Lung microvascular endothelial cell (primary cell): ENCODE measurements at places on chromosomes 2 and 18. TPM values are rescaled to one million over a fixed set of nuclear protein-coding genes. Genes with fewer than 3 reads are reported as not detected.

GRCh38 chr2:109529532-109530449, 84.0 kb downstream of the SEPTIN10 start:
- DNase-seq, result no peak

DNA sequence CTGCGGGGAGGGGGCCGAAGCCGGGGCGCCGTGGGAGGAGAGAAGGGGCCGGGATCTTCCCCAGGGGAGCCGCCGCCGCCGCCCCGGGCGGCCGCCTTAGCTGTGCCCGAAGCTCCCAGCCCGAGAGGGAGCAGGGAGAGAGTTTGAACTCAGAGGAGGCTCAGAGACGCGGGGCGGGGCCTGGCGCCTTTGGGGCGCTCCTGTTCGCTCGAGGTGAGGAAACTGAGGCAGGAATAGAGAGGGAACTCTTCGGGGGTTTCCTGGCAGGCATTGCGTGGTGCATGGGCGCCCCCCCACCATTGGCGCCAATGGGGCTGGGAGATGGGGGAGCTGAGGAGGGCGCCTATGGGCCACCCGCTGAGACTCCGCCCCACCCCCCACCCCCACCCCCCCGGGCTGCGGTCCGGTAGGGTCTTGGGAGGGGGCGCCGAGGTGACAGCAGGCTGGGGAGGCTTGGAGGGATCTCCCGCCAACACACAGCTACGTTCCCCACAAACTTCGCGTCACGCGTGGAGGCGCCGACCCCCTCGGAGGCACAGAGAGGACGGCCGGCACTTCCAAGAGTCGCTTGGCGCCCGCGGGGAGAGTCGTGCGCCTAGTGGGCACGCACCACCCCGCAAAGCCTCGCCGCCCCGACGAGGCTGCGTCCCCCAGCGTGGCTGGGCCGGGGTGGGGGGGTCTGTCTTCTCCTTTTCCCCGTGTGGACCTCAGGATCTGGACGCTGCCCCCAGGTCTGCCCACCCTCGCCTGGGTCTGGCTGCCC, 680 bp downstream of the CTDSP1 start:
- peak; percentile 27 for DNase-seq

- DNase-seq, result no peak
These were observed 13.8 kb downstream of the ROCK2 start for GRCh38 chr2:11330457-11331142.

- no peak for DNase-seq
These were observed 154.0 kb downstream of the ANTXR1 start for GRCh38 chr2:69166812-69167468.

Gene TCF23
- total RNA-seq, result not detected in 2 replicates

Gene DSG4
- not detected in 2 replicates for total RNA-seq

DNA sequence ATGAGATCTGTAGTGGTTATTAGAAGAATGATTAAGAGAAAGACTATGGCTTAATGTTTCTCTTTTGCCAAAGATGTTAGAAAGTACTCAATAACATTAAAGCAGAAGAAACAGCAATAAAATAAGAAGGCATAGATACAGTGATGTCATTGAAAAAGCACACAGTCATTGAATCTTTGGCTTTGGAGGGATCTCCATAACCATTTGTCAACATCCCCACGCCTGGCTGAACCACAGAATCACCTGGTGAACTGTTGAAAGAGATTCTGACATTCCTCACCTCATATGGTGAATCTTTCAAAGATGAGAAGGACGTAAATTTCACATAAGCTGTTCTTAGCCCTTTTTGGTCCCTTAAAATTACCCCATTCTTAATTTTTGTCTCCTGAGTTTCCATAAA, 324.6 kb upstream of the NRP2 start:
- no peak for DNase-seq

- DNase-seq, result no peak
These were observed 250.5 kb downstream of the TFCP2L1 start for GRCh38 chr2:121034551-121034950.

DNA sequence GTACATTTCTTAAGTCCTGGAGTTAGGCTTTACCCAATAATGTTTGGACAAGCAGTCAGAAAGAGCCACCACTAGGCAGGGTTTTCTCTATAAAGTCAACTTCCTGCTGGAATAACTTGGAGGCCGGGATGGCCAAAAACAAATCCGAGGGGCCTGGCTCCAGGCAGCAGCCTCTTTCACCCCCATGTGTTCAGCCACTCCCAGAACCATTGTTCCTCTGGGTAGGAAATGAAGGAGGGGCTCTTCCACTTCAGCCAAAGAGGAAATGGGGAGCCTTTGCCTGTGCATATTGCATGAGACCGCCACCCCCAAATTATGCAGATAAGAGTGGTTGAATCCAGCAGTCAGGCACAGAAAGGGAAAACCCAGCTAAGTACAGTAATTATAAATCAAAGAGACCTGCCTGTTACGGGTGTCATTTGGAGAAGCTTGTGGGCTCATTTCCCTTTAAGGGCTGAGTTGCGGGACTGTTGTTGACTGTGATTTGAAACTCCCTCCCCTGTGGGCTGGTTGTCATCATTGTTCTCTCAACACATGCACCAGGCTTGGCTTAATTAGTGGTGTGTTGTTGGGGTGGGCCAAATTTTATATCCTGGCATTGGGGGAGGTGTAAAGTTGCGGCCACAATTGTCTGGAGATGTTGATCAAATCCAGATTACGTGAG, 212.8 kb upstream of the SOX11 start:
- DNase-seq, result no peak

- DNase-seq, result no peak
These were observed 474 bp upstream of the CERKL start for GRCh38 chr2:181657379-181657778.

- no peak for DNase-seq
These were observed 17.7 kb upstream of the CCDC93 start for GRCh38 chr2:118031566-118031965.

DNA sequence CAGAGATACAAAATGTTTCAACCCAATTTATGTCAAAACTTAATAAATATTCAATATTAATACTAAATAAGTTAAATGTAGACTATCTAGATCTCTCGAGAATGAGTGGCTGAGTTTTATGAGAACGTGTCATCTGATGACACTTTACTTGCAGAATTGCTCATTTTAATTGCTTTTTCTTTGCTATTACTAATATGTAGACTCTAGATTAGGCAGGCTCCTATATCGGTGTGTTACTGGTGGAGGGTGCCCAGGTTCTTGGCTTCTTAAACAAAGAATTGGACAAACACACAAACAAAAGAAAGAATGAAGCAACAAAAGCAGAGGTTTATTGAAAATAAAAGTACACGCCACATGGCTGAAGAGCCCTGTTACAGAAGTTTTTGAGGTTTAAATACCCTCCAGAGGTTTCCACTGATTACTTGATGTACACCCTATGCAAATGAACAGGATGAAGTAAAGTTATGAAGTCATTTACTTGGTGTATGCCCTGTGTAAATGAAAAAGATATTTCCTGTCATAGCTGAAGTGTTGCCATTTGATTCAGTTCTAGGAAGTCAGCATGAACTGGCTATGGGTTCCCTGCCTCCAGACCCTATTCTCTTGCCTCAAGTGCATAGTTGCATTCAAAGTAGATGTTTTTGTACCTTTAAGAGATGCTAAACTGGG, 122.9 kb upstream of the ITGA4 start:
- no peak for DNase-seq

Gene MIB1
- total RNA-seq, result 29.6 and 39.3 TPM in 2 replicates

DNA sequence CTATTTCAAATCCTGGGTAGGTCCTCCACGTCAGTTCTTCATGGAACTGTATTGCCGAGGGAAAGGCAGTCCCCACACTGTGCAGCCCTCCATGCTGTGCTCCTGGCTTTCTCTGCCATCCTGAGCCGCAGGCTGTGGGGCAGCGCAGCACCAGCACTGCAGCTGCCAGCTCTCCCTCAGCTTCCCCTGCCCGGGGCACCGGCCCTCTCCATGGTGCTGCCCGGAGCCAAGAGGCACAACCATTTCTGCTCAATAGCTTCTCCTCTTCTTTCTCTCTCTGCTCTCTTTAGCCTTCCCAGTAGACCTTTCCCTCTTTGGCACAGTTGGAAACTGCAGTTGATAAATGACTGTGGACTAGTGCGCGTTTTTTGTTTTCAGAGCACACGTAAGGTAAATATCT, 12.1 kb downstream of the ANKRD23 start:
- DNase-seq, result no peak

Gene RELCH
- 14.4 and 18.1 TPM in 2 replicates for total RNA-seq

Gene SOX11
- not detected in 2 replicates for total RNA-seq

Gene INPP4A
- total RNA-seq, result 14.2 and 18.5 TPM in 2 replicates

Gene GRB14
- total RNA-seq, result 1.2 and 1.5 TPM in 2 replicates

Gene EHD3
- 2.4 and 6.7 TPM in 2 replicates for total RNA-seq

Gene ZNF385B
- not detected in 2 replicates for total RNA-seq

DNA sequence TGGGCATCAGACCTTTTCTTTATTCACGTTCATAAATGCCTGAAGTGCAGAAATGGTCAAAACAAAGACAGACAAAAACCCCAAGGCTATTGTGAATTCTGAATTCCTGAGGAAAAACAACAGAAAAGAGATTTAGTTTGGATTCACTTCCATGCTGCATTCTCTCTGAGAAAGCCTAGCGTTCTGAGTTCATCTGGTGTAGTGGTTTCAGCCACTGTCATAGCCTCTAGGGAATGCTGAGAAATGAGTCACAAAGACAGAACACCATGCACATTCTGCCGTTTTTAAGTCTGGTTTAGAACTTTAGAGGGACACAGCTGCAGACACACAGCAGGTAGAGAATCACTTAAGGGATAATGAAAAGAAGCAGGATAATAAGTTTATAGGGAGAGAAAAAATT, 93.8 kb downstream of the LRP1B start:
- DNase-seq, result no peak

DNA sequence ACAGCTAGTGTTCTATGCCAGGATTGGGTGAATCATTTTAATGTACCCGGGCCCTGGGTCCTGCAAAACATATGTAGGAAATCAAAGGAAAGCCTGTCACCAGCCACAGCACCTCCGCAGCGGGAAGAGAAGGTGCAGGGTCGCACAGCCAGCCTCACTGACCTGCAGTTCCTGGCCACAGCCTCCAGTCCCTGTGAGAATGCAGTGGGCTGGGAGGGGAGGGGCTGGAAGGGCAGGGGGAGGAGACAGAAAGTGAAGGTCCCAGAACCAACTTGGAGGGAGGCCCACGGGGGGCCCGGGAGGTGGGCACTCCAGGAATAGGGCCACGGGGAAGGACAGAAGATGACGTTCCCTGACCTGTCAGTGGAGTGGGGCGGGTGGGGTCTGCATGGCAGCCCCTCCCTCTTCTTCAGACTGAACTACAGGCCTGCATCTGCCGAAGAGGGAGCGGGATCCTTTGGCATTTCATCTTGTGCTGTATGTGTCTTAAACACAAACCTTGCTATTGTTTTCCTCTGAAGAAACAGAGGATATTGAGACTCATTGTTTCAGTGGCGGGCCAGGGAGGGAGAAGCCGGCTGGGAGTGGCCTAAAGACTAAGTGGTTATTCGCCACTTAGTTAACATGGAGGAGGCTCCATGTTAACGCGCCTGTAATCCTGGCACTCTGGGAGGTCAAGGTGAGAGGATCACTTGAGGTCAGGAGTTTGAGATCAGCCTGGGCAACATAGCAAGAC, 7.5 kb downstream of the MAL start:
- DNase-seq, result no peak

DNA sequence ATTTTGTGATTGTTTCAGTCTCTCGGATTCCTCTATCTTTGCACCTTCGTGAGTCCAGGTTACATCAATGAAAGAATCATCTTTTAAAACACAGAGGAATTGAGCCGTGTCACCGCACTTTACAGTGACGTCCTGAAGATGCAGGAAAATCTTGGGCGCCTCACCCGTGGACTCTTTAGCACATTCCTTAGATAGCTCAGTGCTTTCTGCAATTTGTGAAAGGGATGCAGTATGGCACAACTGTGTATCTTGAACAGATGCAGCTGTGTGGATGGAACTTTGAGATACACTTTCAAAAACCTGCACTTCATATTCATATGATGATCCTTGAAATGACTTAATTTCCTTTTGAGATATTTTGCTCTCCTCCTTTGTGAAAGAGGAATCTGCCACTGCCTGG, 50.9 kb downstream of the TTN start:
- no peak for DNase-seq

DNA sequence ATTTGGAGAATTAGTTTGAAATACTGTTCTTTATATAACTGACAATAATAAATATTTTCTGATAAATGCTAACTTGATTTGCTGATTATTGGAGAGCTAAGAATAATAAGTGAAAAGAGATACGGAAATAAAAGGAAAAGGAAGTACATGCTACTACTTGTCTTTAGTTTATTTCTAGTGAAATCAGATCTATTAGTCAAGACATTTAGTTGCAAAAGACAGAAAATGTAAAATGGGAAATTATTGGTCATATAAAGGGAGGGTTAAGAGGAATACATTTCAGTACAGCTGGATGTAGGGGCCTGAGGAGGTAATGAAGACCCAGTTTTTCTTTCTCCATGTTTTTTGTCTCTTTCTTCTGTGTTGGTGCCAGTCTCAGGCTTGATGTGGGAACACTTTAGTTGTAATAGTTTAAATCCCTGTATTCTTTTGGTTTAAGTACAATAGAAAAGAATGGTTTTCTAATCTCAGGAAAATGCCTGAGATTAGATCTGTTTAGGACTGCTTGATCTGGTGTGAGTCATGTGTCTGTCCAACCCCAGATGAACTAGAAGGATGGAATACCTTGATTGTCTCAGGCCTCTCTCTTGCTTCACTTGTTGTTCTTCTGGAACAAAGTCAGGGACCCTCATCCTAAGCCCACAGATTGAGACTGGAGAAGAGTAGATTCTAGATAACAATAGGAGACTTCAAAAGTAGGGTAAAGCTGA, 58.0 kb downstream of the PLCL1 start:
- DNase-seq, result no peak

- DNase-seq, result no peak
These were observed 64.5 kb downstream of the ANKRD44 start for GRCh38 chr2:197245829-197246804.

- DNase-seq, result peak; percentile 69
These were observed 41.8 kb upstream of the SH3RF3 start for GRCh38 chr2:109087055-109087663.

Gene NT5C1B
- total RNA-seq, result not detected in 2 replicates

DNA sequence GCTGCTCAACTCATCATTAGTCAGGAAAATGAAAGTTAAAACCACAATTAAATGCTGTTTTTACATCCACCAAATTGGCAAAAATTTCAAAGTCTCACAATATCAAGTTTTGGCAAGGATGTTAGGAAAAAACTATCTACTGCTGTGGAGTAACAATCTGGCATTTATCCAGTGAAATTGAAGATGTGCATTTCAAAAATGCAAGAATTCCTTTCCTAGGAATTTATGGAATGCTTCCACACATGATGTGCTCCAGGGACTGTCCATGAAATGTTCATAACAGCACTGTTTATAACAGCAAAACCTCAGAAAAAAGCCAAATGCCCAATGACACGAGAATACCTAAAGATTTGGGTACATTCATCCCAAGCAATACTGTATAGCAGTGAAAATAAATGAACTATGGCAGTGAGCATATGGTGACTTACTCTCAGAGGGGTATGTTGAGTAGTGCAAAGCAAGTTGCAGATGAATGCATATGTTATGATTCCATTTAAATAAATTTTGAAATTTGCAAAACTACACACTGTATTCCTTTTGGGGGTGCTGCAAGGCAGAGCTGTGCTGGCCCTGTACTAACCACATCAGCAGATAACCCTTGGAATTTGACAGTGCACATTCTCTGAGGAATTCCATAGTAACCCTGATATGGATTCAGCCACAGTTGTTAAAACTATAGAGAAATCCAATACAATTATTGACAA, 41.3 kb upstream of the GYPC start:
- peak; percentile 64 for DNase-seq

GRCh38 chr2:232319067-232319802, 59.3 kb upstream of the ALPP start:
- DNase-seq, result no peak
